PC-9 (cell line): ENCODE measurements at places on chromosomes 4 and X.
A peak's percentile ranks its signal among the peaks of the same experiment; 100 is the strongest.

DNA sequence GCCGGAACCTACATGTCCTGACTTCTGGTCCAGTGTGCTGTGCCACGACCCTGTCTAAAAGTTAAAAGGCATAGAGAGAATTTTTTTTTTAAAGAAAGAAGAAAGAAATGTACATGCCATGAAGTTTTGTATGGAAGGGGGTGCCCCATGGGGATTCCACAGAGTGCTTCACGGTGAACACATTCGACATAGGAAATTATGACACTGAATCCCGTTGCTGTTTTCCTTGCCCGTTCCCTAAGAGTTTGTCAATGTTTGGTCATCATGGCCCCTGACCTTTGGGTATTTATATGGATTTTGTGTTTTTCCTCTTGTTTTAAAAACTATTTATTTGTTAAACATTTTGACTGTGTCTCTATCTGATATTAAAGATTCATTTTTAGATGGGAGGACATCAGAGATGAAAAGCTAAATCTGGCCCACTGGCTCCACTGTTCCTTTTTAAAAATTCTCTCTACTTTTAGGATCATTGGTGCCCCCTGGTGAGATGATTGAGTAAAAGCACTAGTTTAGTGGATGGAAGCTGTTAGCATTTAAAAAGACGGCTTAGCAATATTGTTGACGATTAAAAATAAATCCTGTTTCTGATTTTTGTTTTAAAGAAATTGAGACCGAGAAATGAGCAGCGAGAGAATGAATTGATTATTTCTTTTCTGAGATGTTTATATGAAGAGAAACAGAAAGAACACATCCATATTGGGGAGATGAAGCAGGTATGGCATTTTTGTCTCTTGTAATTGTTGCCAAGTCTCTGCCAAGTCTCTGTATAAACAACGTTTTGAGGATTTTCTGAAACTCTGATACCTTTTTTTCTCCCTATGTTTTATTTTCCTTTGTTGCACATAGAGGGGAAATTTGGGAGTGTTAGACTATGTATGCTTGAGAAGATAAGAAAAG lies 75.0 kb downstream of the PTTG2 start:
- peak; percentile 48 for DNase-seq

- no peak for DNase-seq
Measured at GRCh38 chr4:13970349-13970748, 342.8 kb upstream of the BOD1L1 start.

- no peak for DNase-seq
Measured at GRCh38 chr4:5423670-5424069, 284.7 kb downstream of the EVC2 start.

- no peak for DNase-seq
Measured at GRCh38 chr4:37960098-37960497, at the start of gene PTTG2. TSS of gene PTTG2 (plus strand) at chr4:37960398. CDS start at chr4:37960435, 37 bp downstream.

DNA sequence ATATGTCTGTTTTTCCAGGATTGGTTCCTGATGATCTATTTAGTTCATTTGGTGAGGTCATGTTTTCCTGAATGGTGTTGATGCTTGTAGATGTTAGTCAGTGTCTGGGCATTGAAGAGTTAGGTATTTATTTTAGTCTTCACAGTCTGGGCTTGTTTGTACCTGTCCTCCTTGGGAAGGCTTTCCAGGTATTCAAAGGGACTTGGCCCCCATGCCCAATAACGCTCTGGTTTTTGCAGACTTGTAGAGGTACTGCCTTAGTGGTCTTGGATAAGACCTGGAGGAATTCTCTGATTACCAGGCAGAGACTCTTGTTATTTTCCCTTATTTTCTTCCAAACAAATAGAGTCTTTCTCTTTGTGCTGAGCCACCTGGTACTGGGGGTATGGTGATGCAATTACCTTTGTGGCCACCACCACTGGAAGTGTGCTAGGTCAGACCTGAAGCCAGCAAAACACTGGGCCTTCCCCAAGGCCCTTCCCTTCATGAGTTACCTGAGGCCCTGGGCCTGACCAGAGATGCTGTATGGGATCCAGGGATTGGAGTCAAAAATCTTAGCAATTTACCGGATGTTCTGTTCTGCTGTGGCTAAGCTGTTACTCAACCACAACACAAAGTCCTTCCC lies 63.3 kb upstream of the RXFP1 start:
- DNase-seq = no peak

DNA sequence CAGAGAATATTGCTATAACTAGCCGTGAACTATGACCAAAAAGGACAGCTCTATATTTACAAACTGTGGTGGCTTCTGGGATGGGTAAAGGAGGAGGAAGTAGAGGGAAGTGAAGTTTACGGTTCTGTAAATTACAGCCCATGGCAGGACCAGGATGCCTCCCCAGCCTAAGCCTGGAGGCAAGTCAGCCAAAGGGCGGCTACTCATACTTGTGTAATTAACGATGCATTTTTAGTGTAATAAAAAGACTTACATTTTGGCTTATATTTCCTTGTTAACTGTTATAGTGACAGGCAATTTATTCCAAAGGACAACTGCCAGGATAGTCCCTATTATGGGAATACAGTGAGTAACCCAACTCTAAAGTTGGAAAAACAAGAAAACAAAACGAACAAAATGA lies 139.9 kb upstream of the OTUD4 start:
- no peak for DNase-seq

- no peak for DNase-seq
Measured at GRCh38 chr4:173647902-173648301, 117.9 kb upstream of the HAND2 start.

DNA sequence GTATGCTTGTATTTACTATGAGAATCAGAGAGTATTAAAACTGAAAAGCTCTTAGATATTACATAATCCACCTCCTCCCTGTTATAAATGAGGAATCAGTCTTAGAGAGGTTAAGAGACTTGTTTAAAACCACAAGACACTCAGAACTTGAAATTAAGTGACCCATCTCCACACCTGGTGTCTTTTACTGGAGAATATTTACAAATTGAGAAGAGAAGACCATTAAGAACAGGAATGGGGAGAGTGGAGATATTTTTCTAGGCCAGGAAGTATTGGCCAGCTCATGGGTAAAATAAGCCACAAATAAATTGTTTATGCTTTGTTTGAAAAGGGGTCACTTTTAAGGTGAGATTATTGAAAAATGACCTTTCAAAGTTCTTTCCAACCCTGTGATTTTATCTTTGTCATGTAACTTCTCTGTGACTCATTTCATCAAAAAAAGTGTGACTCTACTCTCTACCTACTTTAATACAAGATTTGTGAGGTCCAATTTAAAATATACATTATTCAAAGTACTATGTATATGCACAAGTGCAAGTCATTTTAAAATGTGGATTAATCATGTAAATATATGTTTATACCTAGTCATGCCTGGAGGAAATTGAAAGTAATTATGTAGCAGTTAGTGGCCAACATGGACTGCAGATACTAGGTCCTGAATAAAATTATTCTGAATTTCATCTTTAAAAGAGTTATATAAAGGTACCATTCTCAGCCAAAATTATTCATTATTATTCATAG lies 15.9 kb upstream of the COX7B2 start:
- no peak for DNase-seq

DNA sequence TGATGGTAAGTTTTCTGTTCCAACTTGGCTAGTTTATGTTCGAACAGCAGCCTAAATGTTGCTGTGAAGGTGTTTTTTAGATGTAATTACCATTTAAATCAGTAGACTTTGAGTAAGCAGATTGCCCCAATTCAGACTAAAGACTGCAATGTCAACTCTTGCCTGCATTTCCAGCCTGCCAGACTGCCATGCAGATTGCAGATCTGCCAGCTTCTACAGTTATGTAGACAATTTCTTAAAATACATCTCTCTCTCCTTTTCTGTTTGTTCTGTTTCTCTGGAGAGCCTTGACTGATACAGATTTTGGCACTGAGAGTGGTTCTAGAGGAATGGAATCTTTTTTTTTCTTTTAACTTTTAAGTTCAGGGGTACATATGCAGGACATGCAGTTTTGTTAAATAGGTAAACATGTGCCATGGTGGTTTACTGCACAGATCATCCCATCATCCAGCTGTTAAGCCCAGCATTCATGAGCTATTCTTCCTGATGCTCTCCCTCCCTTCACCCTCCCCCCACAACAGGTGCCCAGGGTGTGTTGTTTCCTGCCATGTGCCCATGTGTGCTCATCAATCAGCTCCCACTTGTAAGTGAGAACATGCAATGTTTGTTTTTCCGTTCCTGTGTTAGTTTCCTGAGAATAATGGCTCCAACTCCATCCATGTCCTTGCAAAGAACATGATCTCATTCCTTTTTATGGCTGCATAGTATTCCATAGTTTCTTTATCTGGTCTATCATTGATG lies 227.8 kb downstream of the CPE start:
- DNase-seq = no peak

- no peak for DNase-seq
Measured at GRCh38 chrX:114976292-114976691, 41.1 kb downstream of the IL13RA2 start.

DNA sequence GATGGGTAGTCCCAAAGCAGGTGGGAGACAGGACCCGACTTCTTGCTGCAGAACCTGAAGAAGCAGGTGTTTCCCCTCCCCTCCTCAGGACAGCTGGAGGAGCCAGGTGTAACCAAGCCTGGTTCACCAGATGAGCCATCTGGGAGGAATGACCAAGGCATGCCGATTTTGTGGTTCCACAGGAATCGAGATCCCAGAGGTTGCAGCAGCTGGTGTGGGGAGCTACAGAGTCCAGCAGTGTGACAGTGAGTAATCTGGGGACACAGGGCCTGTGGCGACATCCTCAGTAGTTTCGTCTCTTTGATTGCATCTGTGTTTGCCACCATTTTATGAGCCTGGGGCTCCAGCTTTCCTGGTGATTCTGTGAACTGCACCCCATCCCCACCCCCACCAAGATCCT lies 2.6 kb upstream of the NDP start:
- no peak for DNase-seq

- DNase-seq = no peak
Measured at GRCh38 chr4:8640816-8641215, 48.3 kb downstream of the CPZ start.

DNA sequence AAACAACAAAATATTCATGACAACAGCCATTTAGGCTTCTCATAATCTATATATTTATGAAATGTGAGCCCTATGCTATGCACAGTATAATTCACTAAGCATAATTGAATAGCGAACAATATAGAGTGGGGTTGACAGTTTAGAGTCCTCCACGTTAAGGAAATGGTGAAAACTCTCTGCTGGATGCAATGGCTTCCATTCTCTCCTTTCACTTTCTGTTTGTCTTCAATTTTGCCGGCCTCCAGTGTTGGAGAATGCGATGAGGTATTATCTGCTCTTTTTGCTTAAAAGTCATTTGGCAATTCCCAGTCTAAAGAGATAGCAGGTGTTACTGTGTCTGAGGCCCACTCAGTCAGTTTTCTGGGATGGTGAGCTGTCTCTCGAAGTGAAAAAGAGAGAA lies 52.1 kb downstream of the NPY5R start:
- DNase-seq = no peak

- DNase-seq = no peak
Measured at GRCh38 chr4:4394644-4395043, 7.7 kb downstream of the NSG1 start.

- no peak for DNase-seq
Measured at GRCh38 chr4:109052821-109053220, 249.6 kb downstream of the COL25A1 start.

GRCh38 chr4:147037069-147037468 lies 91.4 kb upstream of the TTC29 start:
- DNase-seq = no peak

DNA sequence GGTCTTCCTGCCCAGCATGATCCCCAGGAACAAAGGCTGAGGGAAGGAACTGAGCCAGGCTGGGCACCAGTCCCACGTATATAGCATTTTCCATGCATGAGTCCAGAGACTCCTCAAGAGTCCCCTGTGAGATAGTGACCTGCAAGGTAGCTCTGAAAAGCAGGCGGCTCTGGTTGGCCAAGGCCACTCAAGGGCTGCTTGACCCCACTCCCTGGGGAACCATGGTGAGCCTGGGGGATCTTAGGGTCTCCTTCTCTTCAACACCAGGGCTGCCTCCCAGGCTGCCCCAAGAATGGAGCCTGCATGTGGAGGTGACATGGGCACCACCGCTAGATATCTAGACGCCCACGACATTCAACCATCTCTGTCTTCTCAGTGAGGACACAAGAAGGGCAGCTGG lies 79.2 kb downstream of the SLC2A9 start:
- no peak for DNase-seq

GRCh38 chr4:175419236-175419718 lies 392.8 kb downstream of the GPM6A start:
- DNase-seq = peak; percentile 9

GRCh38 chr4:176387571-176387970 lies 67.8 kb downstream of the SPCS3 start:
- no peak for DNase-seq

DNA sequence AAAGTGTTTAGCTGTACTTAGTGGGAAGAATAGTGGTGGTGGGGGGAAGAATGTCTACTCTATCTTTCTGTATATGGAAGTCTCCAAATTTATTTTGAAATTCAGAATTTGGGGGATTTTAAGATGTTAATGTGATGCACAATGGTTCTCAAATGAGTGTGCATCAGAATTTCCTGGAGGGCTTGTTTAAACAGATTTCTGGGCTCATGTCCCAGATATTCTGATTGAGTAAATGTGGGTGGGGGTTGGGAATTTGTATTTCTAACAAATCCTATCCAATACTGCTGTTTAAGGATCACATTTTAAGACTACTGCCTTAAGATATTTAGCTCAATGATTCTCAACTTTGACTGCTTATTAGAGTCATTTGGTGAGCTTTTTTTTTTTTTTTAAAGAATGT lies 15.1 kb upstream of the INTS6L start:
- DNase-seq = no peak

DNA sequence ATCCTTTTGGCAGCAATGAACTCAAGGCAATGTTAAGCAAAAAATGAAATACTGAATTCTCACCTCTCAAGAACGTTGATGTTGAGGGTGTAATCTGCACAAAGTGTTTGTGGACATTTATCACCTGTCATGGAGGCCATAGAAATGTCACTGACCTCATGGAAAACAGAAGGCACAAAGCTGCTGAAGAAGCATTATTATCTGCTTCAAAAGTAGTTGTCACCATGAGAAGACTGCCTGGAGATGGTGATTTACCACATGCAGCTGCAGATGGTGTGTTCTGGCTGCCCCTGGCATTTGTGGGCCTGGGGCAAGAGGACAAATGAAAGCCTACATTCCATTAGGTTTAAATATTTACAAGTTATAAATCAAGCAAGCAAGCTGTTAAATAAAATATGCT lies 116.8 kb upstream of the RPS6KA3 start:
- DNase-seq = no peak

GRCh38 chrX:153065389-153065788 lies 6.9 kb upstream of the PNMA6A start:
- DNase-seq = no peak

DNA sequence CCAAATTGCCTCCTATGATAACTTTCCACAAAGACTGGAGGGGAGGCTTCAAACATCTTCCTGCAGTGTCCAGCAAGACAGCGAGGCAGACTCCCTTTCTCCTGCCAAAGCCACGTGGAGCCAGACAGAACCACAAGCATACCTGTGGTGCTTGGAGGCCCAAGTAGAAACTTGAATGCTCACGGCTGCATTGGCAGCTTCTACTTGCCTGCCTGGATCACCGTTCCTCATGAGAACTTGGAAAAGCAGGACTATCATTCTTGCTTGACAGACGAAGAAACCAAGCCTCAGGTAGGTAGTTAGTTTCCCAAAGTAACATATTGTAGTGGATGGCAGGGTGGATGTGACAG lies 216.3 kb upstream of the SFRP2 start:
- no peak for DNase-seq
